ENCODE measurements at places on chromosomes 4 and X.
A peak's percentile ranks its signal among the peaks of the same experiment; 100 is the strongest.

GRCh38 chrX:20130357-20130756 is 11.3 kb downstream of the EIF1AX start:
- DNase-seq, result no peak

GRCh38 chrX:255923-256331 is 25.3 kb upstream of the PLCXD1 start:
- no peak for DNase-seq

DNA sequence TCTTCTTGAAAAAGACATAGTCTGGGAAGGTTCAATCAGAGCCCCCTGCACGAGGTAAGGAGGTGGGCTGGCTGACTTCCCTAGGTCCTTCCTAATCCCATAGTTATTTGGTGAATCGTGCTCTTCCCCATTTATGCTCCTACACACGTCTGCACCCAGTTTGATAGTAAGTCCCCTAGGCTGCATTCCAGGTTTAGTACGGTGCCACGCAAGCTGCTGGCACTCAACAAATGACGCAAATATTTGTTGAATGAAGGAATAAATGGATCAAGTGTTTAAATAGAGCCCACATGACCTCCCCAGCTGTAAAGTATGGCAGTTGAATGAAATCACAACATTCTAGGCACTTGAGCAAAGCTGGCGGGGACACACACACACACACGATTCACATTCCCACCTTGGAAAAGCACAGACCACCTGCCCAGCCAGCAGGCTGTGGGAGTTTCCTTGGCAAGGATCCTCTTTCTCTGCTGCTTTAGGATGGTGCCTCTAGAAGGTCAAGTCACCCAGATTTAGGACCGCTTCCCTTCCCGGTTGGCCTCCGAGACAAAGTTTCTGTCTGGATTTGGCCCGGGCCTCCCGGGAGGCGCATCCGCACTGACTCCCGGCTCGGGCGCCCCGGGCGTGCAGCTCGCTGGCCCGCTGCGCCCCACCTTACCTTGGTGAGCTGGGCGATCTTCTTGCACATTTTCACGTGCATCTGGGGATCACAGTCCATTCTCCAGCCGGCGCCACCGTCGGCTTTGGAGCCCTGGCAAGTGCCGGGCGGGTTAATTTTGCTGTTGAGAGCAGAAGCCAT is 721 bp downstream of the FAM184B start:
- no peak for DNase-seq

DNA sequence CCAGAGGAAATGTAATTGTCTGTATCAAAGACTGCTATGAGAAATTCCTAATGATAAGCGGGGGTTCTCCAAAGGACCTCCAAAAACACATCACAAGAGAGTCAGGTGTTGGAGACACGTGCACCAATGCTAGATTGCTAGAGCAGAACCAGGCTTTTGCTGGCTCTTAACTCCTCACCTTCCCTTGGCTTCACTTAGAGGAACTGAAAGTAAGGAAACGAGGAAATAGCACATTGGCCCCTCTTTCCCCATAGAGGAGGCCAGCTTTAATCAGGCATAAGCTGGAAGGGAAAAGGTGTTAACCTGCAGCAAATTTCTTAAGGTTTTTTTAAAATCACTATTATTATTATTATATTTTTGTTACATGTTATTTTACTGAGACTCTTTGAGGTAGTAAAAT is 13.6 kb downstream of the OTC start:
- no peak for DNase-seq

DNA sequence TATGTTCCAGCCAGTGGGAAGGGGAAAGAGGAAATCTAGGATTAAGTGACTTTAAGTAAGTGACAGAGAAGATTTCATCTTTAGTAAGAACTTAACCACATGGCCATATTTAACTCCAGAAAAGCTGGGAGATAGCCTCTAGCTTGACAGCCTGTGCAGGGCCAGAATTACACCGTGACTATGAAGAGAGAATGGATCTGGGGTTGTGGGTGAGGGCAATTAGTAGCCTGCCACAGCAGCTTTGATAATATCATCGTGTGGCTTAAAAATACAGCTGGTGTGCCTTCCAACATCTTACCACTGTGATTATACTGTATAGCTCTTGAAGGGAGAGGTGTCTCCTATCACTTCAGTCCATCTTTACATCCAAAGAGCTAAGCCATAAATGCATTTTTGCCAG is 57.6 kb upstream of the TBC1D9 start:
- DNase-seq, result no peak

- no peak for DNase-seq
Observed at GRCh38 chr4:166460769-166461550, 587.9 kb downstream of the TLL1 start.

- no peak for DNase-seq
Observed at GRCh38 chr4:145285928-145286327, 105.5 kb upstream of the OTUD4 start.

- DNase-seq, result peak; percentile 28
Observed at GRCh38 chr4:87838890-87839591, 6.3 kb downstream of the MEPE start.

- no peak for DNase-seq
Observed at GRCh38 chr4:165191348-165191656, 16.1 kb upstream of the KLHL2 start.

DNA sequence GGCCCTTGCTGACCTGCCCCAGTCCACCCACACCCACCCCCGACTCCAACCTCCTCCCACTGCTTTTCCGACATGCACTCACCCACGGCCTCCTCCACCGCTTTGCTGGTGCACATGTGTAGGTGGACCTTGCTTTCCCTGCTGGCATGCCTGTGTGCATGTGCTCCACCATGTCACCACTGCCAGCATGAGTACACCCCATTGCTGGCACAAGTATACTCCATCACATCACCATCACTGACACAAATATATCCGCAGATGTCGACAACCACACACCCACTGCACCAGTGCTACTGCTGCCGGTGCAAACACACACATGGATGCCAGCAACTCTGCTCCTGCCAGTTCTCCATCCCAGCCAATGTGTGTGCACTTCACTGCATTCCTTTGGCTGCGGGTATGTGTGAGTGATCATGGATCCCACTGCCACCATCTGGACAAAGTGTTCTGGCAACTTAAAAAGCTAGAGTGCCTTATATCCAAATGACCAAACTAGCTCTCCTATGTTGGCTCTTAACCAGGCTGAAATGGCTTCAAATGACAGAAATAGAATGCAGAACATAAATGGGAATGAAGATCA is 1072.3 kb downstream of the RAPGEF2 start:
- DNase-seq, result no peak

- no peak for DNase-seq
Observed at GRCh38 chr4:187183346-187183745, 459.7 kb upstream of the FAT1 start.

DNA sequence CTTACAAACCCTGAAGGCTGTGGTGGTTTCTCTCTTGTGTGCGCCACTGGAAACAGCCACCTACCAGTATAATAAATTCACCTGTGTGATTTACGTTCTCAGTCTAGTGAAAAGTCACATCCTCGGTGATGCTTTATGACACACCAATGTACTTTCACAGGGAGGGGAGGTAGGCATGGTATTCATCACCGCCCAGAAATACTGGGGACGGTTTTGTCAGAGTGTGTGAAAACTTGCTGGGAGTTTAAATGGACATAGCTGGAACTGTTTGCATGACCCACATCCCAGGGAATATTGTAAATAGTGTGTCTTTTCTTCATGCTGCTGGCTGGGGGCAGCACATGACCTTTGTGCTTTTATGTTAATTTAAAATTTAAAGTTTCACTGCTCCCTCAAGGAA is 421.8 kb downstream of the MAPK10 start:
- no peak for DNase-seq

DNA sequence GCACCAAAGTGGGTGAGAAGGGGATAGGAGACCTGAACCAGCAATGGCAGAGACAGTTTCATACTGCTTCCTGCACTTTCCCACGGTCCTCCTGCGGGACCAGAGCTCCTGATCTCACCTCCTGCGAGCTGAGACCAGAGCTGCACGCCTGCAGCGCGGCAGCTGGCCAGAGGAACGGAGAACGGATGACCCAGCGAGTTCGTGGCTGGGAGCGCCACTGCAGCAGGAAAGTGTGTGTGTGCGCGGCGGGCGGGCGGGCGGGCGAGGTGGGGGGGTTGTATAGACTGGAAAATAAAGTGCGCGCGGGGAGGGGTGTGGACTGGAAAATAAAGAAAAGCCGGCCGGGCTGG is 16.5 kb downstream of the MCF2 start:
- DNase-seq, result no peak

DNA sequence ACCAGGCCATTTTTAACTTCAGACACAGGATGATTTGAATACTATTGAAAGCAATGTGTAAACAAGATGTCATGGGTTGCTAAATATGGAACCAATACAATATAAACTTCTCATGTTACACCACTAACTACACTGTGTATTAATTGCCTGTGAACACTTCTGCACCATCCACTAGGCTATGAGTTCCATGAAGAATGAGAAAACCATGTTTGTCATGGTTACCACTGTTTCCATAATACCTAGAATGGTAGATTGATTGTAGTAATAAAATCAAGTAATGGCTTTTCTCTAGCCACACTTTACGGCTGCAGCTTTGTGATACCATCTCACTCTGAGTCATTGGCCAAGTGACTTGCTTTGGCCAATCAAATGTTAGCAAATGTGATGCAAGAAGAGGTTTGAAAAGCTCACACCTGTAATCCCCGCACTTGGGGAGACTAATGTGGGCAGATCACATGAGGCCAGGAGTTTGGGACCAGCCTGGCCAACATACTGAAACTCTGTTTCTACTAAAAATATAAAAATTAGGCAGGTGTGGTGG is 19.9 kb upstream of the CYBB start:
- DNase-seq, result no peak

GRCh38 chr4:7987148-7987989 is 47.7 kb upstream of the AFAP1 start:
- peak; percentile 61 for DNase-seq

DNA sequence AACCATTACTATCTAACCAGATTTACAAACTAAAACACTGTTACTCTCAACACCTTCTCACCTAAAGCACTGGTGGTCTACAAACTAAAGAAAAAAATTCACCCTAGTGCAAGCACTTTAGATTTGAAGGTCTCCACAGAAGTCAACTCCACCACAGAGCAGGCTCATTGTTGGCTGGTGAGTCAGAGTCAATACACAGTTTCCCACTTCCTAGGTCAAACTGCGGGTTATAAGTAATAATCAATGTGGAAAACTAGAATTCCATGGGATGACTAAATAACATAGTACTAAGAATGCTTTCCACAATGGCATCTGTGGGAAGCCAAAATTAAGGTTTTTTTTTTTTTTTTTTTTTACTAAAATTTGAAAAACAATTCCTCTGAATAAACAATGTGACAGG is 191.8 kb downstream of the PDGFC start:
- DNase-seq, result no peak

- DNase-seq, result no peak
Observed at GRCh38 chr4:110487873-110488272, 11.9 kb downstream of the ENPEP start.

DNA sequence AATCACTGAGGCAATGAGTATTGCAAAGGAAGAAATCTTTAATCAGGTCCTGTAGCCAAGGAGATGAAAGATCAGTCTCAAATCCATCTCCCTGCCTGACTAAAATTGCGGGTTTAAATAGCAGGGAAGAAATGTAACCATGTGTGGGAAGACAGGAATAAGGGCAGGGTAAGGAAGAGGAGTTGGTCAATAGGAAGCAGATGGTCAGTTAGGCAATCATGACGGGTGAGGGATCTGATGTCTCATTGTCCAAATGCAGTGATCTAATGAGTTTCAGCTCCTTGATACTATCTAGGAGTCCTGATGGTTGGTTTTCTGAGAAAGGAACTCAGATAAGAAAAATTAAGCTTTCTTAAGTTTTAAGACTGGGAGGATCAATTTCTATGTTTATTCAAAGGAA is 200.8 kb downstream of the SPATA18 start:
- no peak for DNase-seq

DNA sequence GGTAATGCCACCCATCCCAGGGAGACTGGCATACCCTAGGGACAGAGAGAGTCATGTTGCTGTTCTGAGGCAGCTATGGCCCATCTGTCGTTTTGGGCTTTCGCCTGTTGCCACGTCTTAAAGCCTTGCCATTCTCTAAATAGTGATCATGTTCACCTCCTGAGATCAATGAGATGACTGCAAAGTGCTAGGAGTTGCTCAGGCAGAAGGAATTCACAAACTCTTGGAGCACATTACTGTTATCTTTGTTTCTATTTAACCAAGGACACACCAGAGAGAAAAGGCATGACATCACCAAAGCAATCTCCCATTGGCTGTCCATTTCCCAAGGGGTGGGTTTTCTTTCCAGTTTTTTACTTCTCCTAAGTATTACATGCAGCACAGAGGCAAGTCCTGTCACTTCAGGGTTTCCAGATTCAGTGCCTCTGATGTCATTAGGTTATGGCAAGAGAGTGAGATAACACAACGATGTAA is 37.1 kb upstream of the SETD7 start:
- no peak for DNase-seq

DNA sequence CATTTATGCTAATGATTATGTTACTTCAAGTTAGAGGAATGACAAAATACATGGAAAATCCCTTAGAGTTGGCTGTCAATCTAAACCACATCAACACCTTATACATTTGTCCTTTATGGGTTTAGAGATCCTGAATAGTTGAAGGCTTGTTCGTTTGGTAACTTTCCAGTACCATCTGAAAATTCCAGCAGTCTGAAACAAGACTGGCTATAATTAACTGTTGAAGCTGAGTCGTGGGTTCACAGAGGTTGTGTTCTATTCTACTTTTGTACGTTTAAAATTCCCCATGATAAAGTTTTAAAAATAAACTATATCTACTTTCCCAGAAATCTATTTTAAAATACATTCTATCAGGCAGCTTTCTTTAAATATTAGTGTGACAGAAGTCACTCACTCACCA is 73.0 kb downstream of the USP46 start:
- DNase-seq, result no peak

GRCh38 chrX:34562006-34562405 is 95.1 kb downstream of the TMEM47 start:
- no peak for DNase-seq

GRCh38 chr4:160927311-160927710 is 1236.5 kb downstream of the FSTL5 start:
- no peak for DNase-seq
